Non-pigmented ciliary epithelial cell (primary cell): ENCODE measurements at places on chromosomes 5 and 9.

DNA sequence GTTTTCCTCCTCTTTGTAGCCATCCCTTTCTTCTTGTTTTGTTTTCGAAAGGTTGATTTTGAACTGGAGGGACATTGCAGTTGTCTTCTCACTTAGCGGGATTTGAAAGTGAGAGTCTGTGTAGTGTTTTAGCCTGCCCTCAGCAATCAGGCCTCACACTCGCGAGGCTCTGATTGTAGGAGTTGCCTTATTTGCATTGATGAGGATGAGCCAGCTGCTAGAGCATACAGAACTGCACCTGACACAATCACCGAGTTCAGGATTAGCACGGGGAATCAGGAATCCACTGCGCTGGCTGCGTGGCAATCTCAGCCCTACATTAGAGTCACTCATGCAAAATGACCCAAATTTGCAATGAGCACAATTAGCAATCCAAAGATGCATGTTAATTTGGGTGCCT is 122.5 kb upstream of the TMEM161B start:
- DNase-seq = no peak

DNA sequence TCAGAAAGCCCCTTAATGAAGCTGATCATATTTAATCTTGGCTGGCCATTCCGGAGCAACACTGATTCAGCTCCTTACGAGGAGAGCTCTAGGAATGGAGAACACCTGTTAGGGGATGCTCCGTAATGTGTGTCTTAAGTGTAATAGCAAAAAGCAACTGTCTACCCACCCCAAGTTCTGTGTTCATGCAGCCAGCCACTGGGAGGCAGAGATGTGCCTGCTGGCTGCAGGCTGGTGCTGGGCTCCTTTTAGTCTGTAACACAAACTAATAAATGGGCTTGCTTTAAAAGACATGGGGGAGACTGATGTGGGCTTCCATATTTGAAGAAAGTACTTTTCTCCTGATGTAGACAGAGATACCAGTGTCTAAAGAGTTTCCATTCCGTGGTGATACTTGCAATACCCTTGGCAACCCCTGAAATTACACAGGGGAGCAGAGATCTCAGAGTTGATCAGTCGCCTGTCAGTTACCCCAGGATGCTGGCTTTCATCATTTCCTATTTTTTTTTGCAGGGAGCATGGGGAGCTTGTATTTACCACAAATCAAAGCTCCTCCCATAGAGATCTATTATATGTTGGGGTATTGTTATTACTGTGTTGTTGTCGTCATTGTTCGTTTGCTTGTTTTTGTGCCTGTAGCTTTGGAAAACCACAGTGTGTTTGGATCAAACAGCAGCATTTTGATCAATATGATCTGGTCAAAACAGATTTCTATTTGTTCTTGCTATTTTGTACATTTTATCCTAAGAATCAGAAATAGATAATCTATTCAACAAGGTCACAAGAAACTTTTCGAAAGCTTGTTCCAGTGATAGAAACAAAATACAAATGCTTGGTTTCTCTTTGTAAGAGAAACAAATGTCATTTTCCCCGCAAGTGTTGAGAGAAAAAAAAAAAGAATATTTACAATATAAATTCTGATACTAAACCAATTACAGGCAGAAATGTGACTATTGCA is 65.8 kb downstream of the MTX3 start:
- no peak for DNase-seq

DNA sequence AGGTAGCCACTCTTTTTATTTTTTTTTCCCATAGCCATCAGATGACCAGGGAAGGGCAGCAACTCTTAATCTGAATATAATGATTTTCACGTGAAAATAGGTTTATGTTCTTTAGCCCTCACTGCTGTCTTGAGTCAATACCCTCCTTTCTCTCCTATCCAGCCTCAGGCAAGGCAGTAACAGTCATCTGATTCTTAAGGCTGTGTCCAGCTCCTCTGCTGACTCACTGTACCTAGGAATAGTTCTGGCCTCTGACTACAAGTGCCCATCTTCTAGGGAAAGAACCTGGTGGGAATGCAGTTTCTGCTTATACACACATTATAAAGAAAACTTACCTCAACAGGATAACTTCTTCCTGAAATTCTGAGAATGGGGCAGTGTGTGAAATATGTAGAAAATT is 30.7 kb downstream of the DHX29 start:
- peak; percentile 24 for DNase-seq

DNA sequence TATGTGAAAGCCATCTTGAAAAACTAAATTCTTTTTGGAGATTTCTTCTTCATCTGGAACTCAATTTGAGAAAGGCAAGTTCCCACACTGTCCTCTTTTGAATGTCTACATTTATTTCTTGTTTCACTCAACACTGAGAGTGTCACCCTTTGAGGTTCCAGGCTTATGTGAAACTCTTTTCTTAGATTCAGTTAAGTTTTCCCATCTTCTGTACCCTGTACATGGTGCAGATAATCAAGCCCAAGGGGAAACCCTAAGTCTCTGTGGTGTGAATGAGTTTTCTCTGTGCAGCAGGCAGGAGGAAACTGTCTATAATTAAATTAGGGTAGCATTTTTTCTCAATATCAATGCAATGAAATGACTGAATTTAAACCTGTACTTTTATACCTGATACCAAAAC is 72.3 kb upstream of the PRLR start:
- no peak for DNase-seq

DNA sequence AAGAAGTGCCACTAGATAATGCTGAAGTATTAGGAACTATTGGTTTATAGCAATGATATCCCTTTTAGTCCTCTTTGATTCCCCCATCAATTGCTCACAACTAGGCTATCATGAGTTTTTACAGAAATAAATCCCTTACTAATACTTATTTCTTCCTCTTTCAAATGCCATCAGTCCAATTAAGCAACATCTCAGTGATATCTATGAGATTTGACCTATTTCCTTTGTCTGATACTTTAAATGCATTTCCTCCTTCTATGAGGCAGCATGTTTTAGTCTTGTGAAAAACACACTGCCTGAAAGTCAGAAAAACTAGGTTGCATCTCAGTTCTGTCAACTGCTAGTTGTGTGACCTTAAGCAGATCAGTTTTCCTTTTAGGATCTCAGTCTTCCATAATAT is 101.6 kb downstream of the FBXW11 start:
- no peak for DNase-seq

DNA sequence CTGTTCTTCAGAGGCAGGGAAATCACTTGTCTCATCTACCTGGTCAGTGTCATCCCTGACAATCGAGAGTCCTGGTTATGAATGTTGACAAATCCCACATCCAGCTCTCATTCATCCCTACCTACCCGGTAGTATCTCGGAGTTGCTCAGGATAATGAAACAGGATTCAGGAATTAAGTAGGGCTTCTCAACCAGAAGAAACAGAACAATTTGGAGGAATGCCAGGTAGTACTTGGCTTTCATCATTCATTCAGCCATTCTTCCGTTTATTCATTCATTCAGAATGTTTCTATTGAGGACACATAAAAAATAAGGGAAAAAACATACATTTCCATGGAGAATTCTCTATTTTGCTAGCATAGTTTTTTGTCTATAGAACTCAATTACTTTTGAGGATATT is 195.0 kb downstream of the ARHGEF28 start:
- no peak for DNase-seq

DNA sequence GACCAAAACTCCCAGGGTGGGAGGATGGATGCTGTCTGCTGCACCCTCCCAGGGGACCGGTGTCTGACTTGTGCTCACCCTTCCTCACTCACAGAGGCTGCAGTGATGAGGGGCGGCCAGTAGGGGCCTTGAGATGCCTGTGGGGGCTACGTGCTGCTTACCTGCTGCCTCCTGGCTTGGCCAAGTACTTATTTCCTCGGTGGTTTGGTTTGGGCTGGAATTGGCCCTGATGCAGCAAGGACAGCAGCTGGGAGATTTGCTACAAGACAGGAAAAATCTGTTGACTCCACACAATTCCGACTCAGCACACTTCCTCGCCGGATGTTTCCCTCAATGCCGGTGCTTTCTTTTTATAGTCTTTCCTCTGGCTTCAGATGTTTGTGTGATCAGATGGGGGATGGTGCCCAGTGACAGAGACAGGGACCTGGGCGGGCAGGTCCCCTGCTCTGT is 6.6 kb downstream of the PCDH12 start:
- DNase-seq = no peak

DNA sequence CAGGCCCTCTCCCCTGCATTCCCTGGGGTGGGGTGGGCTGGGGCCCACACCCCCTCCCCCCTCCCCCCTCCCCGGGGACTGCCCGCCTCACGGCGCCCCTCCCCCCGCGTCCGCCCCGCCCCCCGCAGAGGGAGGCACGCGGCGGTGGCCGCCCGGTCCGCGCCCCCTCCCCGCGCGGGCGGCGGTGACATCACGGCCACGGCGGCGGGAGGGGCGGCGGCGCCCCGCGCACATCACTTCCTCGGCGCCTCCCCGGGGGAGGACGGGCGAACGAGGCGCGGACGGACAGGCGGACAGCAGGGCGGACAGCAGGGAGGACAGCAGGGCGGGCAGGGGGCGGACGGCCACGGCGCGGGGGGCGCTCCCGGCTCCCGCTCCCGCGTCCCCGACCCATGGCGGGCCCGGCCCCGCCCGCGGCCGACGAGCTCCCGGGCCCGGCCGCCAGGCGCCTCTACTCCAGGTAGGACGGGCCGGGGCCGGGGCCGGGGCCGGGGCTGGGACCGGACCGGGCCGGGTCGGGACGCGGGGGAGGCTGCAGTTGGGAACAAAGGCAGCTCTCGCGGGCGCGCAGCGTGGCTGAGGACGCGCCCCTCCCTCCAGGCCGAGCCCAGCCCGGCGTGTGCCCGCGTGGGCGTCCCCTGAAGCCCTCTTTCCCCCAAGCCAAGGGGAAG is at the start of gene GPSM1:
Gene GPSM1 (plus strand): TSS at position 236 of the 671 bp plus-strand sequence. CDS start 157 bp downstream, at position 393.
- DNase-seq = no peak

DNA sequence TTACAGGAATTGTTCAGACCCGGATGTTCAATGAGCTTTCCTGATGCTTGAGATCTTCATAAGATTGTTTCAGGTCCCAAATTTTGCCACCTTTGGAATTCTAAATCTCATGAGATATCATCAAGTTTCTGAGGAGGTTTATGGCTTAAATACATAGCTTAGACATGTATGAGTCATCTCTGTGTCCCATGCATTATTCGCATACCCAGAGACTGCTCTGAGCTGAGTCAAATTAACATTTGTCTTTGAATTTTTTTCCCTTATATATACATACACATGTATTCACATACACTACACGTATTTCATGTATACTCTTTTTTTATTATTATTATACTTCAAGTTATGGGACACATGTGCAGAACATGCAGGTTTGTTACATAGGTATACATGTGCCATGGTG is 744.6 kb downstream of the BRINP1 start:
- DNase-seq = no peak

DNA sequence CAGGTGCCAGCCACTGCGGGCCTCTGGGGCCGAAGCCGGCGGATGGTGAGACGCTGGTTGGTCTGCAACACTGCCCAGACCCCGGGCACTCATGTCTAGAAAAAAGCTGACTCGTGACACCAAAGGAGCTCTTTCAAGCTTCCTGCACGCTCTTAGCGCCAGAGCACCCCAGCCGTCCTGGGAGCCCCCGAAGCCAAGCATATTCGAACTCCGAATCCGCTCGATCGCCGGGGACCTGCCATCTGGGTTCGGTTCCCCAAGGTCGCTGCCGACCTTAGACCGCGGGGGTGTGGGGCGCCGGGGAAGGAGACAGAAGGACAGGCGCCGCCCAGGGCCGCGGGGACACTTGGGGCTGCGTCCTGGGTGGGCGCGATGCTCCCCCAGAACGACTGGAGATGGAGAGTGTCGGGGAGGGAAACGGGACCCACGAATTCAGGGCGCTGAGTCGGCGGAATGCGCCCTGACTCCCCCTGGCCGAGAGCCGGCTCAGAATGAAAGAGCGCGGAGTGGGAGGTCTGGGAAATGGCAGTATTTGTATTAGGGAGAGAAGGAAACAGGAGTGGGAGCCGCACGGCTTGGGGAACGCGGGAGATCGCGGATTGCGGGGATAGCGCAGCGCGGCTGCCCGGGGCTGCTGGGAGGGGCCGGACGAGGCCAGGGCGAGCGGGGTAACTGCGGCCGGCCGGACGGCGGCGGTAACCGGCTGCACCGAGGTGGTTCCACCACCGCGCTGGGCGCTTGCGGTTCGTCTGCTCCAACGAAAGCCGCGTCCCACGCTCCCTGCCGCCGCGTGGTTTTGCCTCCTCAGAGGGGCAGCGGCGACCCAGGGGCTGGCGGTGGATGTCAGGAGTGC is 20.1 kb upstream of the MARCHF6 start:
- DNase-seq = no peak

GRCh38 chr9:93129691-93130500 is 4.2 kb downstream of the NINJ1 start:
- no peak for DNase-seq

DNA sequence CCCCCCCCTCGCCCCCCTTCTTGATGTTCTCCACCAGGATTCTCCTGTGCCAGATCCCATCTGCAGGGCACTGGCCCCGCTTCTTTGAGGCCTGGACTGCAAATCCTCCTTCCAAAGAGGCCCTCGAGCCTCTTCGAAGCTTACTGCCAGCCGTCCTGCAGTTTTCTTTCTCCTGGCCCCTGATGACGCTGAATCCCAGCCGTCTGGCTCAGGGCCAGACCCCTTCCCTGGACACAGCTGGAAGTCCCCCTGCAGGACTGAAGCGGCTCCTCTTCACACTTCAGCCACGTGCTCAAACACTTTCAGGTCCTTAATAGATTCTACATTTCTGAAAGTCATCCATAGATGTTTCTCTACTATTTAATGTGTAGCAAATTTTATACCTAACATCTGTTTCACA is 121.5 kb downstream of the EHMT1 start:
- DNase-seq = no peak

GRCh38 chr9:130531670-130532069 is 47.7 kb upstream of the FUBP3 start:
- no peak for DNase-seq

DNA sequence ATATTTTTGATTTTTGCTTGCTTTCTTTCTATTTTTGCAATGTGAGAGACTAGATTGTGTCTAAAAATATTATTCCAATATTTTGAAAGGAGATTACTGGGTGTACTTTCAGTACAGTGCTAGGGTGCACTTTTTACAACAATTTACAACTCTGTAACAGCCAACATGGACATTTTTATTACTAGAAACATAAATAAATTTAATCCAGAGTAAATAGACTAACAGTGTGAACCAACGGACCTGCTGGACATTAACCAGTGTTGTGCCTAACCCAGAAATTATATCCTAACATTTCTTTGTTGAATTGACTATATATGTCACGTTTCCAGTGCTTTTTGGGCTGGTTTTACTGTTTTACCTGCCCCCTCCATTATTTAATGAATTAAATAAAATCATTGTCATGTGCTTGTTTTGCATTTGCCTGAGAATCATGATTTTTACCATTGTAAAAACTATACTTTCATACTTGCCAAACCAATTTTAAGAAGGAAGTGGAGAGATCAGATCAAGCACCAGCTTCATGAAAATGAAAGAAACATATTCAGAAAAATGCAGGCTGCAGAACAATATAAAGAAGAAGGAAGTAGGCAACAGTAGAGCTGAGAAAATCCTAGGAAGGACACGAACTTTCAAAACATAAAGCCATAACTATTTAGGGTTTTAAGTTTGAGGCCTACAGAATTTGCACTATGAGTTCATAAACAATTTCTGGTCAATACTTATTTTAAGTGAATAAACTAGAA is 400.8 kb upstream of the PIK3R1 start:
- no peak for DNase-seq

- no peak for DNase-seq
Measured at GRCh38 chr5:136622747-136623146, 257.4 kb upstream of the TRPC7 start.
